T follicular helper cell (primary cell): ENCODE measurements at places on chromosomes 12 and 14.

GRCh38 chr14:34212172-34212929, 249.7 kb downstream of the SPTSSA start:
- no peak for DNase-seq

- no peak for DNase-seq
These were observed 173.6 kb downstream of the SEC23A start for GRCh38 chr14:38929416-38929815.

DNA sequence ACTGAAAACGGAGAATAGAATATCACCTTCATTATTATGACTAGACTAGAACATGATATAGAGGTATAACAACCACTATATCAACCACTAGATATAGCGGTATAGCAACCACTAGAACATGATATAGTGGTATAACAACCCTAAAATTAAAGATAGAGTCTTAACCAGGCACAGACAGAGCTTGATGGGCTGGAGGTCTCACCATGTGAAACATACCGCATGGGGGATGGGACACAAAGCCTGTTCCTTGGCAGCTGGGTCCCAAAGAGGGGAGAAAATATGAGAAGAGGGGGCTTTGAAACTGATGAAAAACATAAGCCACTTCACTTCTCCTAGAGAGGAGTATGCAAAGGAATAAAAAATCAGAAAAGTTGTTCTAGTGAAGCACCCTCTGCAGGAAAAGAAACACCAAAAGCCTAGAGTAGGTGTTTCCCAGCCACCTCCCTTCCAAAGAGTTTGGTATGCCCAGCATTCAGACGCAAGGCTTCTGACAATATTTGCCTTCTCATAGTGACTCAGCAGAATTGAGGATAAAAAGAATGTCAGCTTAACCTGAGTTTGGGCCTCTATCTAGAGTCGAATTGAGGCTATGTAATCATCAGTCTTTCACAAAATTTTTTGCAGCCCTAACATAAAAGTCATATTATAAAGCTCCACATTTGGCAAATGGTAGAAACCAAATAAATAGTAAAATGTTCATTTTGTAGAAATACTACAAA, 316.4 kb downstream of the NOVA1 start:
- DNase-seq = no peak

- DNase-seq = no peak
These were observed 433.9 kb downstream of the PCNX1 start for GRCh38 chr14:71341156-71341555.

DNA sequence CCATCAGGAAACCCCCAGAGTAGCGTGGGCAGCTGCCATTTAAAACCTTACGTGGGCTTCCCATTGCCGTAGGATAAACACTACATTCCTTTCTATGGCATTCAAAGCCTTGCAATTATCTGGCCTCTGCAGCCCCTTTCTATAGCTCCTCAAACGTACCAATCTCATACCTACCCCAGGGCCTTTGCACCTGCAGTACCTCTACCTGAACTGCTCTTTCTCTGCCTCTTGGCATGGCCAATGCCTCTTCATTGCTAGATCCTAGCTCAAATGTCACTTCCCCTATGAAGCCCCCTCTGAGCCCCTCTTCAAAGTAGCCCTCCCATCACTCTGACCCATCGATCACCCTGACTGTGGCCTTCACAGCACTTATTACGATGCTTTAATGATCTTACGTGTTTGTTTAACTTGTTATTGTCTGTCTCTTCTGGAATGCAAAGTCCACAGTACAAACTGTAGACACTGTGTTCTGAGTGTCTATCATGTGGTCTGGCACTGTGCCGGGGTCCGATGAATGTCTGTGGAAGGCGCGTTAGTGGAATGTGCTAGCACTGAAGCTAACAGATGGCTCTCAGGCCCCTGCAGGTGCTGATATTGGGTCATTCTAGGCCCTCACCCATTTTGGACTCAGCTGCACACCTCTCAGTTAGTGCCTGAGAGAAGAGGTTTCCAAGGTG, 157.3 kb upstream of the NOS1 start:
- no peak for DNase-seq

GRCh38 chr14:50045039-50045711, 71.2 kb downstream of the VCPKMT start:
- peak; percentile 35 for DNase-seq

DNA sequence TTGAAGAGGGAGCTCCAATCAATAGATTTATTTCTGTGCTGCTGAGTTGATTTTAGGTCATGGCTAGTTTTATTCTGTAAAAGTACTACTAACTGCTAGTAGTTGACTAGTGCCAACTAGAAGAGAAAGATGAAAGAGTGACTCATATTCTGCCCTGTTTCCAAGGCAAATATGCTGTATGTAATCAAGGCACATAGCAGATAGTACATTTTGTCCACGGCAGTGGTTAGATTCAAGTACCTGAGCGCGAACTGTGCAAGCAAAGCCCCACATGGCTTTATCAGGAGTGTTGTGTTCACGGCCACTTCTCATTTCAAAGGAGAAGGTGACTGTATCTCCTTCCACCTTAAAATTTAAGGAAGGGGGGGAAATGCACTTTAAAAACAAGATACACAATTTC, 126.8 kb downstream of the TRAFD1 start:
- DNase-seq = no peak

DNA sequence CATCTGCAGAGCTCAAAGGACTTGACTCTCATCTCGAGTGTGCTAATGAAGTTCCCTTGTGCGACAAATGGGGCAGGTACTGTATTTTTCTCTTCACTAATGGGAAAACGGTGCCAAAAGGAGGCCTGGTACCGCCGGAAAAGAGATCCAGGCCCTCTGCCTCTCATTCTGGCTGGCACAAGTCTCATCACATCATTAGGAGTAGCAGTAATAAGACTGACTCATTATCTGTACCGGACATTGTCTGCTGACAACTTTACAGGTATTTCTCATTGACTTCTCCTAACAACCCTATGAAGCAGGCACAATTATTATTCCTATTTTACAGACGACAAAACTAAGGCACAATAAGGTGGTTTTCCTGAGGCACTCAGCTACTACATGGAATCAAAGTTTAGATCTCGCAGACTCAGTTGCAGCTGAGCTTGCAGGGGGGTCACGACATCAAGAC, 668 bp downstream of the APPL2 start:
- DNase-seq = no peak

- no peak for DNase-seq
These were observed 6.5 kb downstream of the NACA start for GRCh38 chr12:56718636-56719035.

DNA sequence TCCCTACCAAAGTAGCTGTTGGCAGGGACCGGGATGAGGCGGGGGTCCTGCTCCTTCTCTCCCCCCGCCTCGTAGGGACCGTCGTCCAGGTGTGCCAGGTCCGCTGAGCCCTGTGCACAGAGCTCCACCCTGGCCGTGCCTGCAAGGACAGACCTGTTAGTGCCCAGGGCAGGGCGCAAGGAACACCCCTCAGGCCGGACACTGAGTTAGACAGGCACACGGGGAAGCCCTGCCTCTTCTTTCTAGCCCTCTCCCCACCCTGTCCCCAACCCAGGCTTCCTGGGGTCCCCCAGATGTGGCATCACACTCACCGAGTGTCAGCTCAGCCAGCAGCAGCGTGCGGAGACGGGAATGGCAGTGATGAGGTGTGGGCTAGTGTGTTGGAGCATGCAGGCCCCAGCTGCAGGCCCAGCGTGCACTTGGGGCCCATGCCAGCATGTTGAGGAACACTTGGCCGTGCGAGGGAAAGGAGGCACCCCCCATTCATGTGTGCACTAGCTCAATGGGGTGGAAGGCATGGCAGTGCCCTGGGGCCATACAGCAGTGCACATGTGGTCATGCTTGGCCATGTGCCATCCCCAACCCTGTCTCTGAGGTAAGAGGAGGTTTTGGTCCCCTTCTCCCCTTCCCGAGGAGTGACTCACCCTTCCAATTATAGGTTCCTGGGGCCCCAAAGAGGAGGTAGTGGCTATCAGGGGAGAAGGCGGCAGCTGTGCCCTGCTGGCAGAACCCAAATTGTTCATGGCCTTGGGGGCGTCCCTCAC, 7.3 kb downstream of the ITGA7 start:
- no peak for DNase-seq
